ENCODE measurements at places on chromosomes 1 and 21.

- no peak for DNase-seq
These were observed 170.3 kb upstream of the TMEM51 start for GRCh38 chr1:14983277-14983676.

GRCh38 chr1:203103216-203103615 lies 17.4 kb upstream of the MYOG start:
- no peak for DNase-seq

DNA sequence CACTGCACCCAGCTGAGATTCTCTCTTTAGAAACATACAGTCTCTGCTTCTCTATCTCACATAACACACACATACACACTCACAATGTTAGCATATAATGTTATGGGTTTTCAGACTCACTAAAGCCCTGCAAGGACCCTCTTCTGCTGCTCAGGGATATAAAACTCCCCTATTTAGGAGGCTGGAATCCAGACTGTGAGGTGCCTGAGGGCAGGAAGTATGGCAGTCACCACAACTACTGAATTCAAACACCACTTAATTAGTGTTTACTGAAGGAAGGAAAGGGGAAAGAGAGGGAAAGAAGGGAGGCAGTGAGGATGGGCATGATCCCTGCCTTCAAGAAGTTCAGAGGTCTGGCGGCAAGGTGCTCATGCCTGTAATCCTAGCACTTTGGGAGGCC lies 7.8 kb upstream of the CDK18 start:
- no peak for DNase-seq

DNA sequence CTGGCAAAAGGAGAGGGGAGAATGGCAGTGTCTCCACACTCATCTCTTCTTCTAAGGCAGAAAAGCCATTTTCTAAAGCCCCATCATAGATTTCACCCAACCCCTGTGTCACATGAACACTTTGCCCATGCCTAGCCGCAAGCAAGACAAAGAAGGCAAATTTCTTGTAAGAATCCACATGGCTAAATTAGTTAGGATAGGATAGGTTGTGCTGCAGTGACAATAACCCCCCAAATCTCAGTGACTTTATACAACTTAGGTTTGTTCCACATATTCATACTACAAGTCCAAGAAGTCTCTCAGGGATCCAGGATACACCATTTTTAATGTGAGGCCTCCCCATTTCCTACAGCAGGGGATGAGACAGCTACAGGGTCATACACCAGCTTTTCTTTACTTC lies 40.8 kb downstream of the MIS18A start:
- no peak for DNase-seq

DNA sequence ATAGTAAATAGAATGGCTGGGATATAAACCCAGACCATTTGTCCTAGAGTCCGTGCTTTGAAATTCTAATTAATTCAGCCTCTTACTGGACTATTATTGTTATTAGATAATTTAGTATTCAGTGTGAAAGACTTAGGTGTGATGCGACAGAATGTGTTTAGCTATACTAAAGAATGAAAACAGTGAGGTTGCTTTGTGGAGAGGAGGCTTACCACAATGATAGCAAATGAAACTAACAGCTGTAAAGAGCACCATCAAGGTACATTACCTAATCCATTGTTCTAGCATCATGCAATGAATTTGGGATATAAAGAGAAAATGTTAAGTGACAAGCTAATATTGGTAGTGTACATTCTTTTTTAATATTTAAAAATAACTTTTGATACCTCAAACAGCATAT lies 911.1 kb downstream of the KCNT2 start:
- DNase-seq, result no peak

GRCh38 chr1:66809736-66810326 lies 8.8 kb upstream of the INSL5 start:
- DNase-seq, result no peak

GRCh38 chr1:175172503-175172902 lies 20.1 kb downstream of the KIAA0040 start:
- DNase-seq, result no peak

- DNase-seq, result no peak
These were observed 4.5 kb upstream of the FAM177B start for GRCh38 chr1:222732216-222733159.

DNA sequence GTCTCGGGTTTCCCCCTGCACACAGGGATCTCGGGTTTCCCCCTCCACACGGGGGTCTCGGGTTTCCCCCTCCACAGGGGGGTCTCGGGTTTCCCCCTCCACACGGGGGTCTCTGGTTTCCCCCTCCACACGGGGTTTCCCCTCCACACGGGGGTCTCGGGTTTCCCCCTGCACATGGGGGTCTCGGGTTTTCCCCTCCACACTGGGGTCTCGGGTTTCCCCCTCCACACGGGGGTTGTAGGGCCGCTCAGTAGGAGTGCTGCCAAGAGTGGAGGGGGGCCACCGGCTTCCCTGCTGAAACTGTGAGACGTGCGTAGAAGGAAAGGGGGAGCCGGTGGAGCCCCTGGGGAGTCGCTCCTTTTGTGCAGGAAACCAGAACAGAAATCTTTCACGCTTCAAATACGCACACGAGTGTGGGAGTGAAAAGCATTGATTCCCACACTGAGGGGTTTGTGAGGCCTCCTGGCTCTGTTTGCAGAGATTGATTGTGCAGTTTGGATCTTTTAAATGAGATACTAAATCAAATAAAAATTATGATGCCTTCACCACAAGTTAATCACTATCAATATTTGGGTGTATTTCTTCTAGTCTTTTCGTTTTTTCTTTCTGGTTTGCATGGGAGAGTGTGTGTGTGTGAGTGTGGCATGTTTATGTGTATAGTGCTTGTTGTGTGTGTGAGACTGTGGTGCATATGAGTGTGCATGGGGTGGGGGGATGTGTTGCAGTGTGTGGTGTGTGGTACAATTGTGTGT lies 54.3 kb upstream of the TRAPPC10 start:
- DNase-seq, result no peak

- no peak for DNase-seq
These were observed 201.2 kb downstream of the TOMM20 start for GRCh38 chr1:234927312-234927970.

DNA sequence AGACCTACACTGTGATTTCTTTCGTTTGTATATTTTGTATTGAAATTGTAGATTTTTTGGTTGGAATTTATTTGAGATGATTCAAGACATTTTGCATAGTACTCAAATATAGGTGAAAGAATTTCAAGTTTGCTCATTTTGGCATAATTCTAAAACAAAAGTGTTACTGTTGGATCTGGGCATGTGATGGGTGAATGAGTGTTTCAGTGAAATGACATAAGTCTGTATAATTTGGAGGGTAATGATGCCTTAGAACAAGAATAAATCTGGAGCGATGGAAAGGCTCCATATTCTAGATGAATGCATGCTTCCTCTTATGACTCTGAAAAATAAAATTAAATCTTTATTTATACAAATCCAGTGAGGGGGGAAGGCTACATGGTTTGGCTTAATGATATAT lies 41.0 kb downstream of the NFIA start:
- DNase-seq, result no peak

GRCh38 chr1:94286864-94287437 lies 49.6 kb upstream of the ARHGAP29 start:
- no peak for DNase-seq

- no peak for DNase-seq
These were observed 48.9 kb downstream of the RHOU start for GRCh38 chr1:228784181-228784580.

DNA sequence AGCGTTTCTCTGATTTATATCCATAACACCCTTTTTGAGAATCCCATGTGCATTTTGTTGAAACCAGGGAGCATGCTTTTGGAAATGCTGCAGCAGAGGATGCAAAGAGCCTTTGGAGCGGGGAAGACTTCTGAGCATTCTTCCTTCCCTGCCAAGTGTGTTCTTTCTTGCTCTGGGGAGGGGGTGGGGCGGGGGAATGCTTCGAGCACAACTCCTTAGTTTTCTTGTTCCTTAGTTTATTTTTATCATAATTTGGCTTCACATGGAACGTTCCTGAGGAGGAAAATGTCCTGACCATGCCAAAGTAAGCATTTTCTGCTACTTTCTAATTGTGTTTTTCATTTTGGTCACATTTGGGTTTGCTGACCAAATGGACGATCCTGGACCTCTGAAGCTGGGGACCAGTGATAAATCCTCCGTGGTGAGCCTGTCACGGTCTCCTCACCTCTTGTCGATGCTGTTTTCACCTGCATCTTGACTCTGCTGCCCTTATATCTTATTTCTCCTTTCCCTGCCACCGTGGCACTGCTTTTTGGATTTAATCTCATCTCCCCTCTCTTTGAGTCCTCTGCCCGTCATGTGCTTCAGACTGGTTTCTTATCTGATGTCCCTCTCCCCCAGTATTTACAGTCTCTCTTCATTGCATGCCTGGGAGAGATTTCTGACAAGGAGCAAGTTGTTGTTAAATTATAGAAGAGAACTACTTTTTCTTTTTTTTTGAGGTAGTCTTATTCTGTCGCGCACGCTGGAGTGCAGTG lies 2.4 kb downstream of the CTPS1 start:
- DNase-seq, result no peak

GRCh38 chr1:202862679-202863560 lies 26.0 kb downstream of the RABIF start:
- DNase-seq, result no peak

GRCh38 chr1:203512848-203513584 lies 19.1 kb downstream of the OPTC start:
- peak; percentile 56 for DNase-seq

DNA sequence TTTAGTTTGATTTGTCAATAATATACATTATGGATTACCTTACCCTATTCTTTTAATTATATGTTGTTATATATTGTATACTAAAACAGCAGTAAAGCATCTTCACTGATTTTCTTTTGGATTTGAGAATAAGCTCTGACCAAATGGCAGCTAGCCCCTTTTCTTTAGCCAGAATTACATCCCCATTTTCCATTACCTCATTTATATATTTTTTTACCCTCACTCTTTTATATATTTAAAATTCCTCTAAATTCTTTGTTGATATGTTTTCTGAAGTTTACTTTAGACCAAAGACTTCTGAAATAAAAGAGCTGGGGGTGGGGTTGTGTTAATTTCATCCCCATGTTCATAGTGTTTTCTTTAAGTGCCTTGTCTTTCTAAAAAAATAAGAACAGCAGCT lies 24.6 kb downstream of the ANGPTL1 start:
- DNase-seq, result no peak

GRCh38 chr1:100431954-100432353 lies 79.6 kb downstream of the CDC14A start:
- DNase-seq, result no peak

- DNase-seq, result no peak
These were observed 22.2 kb downstream of the F3 start for GRCh38 chr1:94519351-94519750.

DNA sequence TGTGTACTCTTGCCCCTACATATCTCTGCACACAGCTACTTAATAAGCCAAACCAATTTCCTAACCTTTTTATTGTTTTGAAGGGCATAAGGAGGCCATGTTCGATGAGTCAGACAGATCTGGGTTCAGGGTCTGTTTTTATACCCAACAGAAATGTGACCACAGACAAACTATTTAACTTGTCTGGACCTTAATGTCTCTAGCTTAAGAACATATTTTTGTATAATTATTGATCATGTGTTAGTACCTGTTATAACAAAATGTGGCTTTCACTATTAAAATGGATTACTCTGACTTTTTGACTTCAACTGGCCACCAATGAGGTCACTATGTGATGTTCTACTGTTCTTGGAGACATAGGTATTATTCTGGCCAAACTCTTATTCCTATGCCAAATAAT lies 507.8 kb upstream of the USP24 start:
- no peak for DNase-seq

- no peak for DNase-seq
These were observed 134.6 kb downstream of the HUNK start for GRCh38 chr21:32007456-32007855.

DNA sequence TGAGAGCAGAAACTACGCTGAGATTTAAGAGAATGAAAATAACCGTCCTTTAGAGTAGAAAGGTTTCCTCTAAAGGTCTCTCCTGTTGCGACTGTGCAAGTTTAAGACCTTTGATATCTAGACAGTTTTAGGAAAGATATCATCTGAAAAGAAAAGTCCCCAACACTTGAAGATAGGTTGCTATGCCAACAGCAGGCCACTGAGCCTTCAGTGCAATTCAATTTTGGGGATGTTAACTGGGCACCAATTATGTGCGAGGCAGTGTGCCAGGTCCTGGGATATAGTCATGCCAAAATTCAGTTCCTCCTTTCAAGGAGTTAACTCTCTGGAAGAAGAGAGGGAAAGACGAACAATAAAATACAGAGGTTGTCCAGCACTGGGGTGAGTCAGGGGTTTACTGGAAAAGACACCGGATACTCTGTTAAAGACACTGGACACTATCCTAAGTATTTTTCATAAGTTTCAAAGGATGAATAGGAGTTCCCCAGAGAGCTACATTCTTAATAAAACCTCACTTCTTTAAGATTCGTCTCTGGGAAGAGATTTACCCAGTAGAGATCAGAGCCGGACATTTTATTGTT lies 25.5 kb upstream of the ZNF281 start:
- no peak for DNase-seq

DNA sequence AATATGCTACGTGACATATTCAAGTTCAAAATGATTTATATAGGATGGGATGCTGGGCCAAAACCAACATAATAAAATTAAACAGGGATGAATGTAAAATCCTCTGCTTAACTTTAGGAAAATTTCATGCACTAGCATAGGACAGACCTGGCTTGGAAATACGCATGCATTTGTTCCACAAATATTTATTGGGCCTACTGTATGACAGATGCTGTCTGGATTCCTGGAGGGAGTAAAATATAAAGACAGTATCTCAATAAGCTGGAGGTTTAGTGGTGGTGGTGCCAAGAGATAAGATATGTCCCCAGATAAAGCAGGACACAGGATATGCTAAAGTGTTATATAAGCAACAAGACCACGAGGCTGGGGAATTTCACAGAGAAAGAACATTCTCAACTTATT lies 15.1 kb downstream of the RCSD1 start:
- no peak for DNase-seq

DNA sequence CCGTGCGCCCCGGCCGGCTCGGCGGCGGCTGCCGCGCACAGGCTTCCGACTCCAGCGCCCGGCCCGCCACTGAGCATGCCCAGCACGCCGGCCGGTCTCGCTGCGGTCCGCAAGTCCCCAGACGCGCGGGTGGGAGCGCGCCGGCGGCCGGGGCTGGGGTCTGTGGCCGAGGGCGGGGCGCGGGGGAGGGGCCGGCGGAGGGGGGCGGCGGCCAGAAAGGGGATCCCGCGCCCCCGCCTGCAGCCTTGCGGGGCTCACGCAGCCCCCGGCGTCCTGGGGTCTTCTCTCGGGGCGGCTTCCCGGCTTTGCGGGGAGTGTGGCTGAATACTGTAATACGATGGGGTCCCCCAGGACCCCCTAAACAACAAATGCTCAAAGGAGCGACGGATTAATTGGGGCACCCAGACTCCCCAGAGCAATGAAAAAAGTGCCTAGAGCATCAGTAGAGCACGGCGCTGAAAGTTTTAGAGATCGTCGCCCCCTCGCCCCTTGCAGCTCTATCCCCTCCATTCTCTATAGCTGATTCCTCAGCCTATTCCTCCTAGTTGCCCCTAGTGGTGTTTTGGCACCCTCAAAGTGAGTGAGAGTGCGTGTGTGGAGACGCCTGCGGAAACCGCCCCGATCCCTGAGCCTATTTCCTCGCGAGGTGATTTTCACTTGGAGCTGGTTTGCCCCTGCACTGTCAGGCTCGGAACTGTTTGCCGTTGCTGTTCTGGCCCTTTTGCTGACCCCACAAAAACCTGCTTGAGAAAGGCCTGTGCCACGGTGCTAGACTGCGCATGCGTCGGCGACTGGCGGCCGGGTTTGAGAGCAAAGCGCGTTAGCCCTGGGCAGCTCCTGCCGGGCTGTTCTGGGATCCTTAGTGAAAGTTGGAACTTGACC lies at the start of gene VAV3:
Gene VAV3 (minus strand): TSS at position 71 of the 882 bp plus-strand sequence. CDS start 311 bp downstream, outside the sequence.
- peak; percentile 44 for DNase-seq

GRCh38 chr1:218164111-218164929 lies 120.8 kb upstream of the RRP15 start:
- no peak for DNase-seq
